ENCODE measurements at places on chromosomes 3 and 15.

GRCh38 chr3:123540285-123540684 is 44.6 kb downstream of the HACD2 start:
- DNase-seq = no peak

DNA sequence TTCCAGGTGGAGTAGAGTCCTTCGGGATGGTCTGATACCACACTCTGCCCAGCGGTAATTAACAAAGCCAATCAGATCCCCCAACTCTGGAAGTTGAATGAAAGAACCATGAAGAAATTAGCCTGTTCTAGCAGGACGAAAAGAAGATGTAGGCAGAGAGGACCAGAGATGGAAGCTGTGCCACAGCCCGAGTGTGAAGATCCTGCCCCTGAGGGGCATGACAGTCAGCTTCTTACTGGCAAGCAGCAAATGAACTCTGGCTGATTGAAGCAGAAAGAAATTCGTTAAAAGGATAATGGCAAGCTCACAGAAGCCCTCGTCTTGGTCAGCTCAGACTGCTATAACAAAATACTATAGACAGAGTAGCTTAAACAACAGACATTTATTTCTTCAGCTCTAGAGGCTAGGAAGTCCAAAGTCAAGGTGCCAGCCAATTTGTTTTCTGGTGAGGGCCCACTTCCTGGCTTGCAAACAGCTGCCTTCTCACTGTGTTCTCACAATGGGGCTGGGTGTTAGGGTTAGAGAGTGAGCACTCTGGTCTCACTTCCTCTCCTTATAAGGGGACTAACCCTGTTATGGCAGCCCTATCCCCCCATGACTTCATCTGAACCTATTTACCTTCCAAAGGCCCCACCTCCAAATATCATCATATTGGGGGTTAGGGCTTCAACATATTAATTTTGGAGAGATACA is 307.1 kb downstream of the VPS13C start:
- DNase-seq = no peak

DNA sequence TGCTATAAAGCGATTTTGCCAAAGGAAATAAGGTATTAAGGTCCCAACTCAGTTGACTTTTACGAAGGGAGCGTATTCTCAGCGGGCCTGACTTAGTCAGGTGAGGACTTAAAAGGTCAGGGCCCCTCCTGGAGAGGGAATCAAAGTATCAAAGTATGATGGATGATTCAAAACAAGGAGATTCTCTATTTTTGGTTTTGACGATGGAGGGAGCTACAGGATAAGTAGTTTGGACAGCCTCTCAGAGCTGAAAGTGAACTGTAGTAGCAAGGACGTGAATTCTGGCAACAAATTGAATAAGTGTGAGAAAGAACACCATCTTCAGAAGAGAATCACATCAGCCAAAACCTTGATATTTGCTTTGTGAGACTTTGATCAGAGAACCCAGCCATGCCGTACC is 1186.5 kb downstream of the SI start:
- DNase-seq = no peak

- DNase-seq = no peak
Observed at GRCh38 chr3:18302517-18302916, 122.6 kb downstream of the SATB1 start.

DNA sequence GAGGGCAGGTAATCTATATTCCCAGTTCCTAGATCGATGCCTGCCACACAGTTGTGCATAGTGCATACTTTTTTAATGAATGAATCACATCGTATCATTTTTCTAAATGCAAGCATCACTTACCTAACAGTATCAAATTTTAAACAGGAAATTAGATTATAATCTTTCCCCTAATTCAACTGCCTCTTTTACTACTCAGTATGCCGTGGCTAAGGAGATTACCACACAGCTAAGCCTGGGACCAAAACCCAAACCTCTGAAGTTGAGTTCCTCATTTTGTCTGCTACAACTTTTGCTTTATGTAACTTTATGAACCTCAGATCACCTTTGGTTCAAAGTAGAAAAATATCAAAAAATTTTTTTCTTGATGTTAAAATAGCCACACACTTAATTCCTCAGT is 53.2 kb upstream of the FNDC3B start:
- DNase-seq = no peak

DNA sequence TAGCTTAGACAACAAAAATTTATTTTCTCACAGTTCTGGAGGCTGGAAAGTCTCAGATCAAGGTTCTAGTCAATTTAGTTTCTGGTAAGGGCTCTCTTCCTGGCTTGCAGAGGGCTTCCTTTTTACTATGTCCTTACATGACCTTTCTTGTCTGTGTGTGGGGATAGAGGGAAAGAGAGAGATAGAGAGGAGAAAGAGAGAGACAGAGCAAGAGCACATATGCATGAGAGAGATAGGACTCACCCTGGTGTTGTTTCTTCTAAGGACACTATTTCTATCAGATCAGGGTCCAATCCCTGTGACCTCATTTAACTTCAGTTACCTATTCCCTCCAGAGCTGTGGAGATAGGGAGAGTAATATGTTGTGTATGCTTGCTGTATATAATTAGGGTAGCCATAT is 44.9 kb upstream of the TEX9 start:
- no peak for DNase-seq

DNA sequence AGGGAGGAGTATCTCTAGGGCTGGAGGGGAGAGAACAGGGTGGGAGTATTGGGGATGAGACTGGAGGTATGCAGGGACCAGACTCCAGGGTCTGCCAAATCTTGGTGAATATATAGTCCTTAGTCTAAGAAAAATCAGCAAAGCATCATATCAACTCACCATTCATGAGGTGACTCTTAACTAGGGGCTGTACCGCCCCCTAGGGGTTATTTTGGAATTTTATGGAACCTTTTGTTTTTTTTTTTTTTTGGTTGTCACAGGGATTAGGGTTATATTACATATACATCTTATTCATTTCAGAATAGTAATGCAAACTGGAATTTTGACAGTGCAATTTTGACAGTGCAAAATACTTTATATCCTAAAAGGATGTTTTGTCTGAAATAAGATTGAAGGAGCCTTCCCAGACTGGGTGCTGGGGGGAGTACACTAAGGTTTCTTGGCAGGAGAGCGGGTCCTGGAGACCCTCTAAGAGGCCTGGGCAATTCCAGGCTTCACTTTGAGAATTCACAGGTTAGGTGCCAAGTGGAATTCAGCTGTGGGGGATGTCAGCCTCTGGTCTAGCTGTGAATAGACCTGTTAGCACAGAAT is 7.5 kb downstream of the CMTM7 start:
- DNase-seq = peak; percentile 79

DNA sequence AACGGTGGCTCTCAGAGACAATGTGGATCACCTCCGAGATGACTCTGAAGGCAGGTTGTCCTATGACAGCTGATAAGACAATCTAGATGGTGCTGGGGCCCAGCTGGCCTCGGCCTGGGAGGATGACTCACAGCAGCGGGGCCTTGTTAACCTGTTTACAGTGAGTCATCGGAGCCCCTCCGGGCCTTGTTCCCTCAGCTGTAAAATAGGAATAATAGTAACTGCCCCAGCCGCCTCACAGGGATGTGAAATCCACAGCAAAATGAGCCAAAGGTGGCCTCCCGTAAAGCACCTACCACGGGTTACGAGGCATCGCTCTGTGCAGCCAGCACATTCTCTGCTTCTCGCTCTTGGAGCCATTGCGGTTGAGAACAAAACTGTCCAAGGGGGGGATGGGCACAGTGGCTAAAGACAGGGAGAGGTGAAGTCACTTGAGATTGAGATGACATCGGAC is 88.6 kb upstream of the RASGRF1 start:
- no peak for DNase-seq

GRCh38 chr15:74283368-74283767 is 47.2 kb downstream of the CCDC33 start:
- no peak for DNase-seq

DNA sequence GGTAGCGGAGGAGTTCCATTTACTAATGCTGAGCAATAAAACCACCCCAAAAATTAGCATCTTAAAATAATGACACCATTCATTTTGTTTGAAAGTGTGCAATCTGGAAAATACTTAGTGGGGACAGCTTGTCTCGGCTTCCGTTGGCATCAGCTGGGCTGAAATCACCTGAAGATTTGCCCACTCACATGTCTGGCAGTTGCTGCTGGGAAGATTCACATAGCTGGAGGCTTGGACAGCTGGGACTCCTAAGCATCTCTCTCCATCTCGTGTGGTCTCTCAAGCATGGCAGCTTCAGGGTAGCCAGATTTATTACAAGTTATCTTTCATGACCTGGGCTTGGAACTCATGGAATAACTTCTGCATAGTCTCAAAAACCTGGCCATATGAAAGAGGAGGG is 38.4 kb upstream of the BFSP2 start:
- DNase-seq = no peak

GRCh38 chr3:13083898-13084297 is 10.7 kb upstream of the IQSEC1 start:
- no peak for DNase-seq

GRCh38 chr3:150396956-150397550 is 11.0 kb upstream of the TSC22D2 start:
- DNase-seq = no peak

- DNase-seq = no peak
Observed at GRCh38 chr3:159263750-159264553, 462.1 kb downstream of the MFSD1 start.

- DNase-seq = peak; percentile 83
Observed at GRCh38 chr3:187999821-188000220, 154.1 kb upstream of the LPP start.

GRCh38 chr3:58099865-58100264 is 91.6 kb downstream of the FLNB start:
- DNase-seq = no peak

- DNase-seq = no peak
Observed at GRCh38 chr3:162719684-162720341, 1223.2 kb downstream of the OTOL1 start.
